CD8-positive, alpha-beta memory T cell (primary cell): ENCODE measurements at places on chromosomes 3 and 15. TPM values are rescaled to one million over a fixed set of nuclear protein-coding genes. Genes with fewer than 3 reads are reported as not detected.

PRICKLE2 gene
- not detected for total RNA-seq

SOX14 gene
- total RNA-seq, result not detected

FRMD5 gene
- total RNA-seq, result 0.28 TPM

DNA sequence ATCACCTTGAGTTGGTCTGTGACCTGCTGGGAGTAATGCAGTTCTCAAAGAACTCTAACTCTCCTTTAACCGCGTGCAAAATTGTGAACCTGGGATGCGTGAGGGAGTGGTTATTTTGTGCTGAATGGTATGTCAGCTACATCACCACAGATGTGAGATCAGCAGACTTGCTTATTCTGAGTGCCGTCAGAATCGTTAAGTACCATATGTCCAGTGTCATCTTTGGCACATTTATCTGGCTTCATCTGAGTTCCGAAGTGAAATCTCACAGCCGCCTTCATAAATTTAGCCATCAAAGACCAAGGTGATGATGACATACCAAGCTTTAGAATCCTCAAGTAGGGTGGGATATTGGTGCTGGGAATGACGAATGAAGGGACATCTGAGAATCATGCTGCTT, 347.2 kb upstream of the TPRG1 start:
- H3K36me3 ChIP-seq, result no peaks in the 10 kb centered on the region
- DNase-seq, result no peak
- no peak overlapping the region for H3K4me3 ChIP-seq
- H3K4me1 ChIP-seq, result no peaks in the 10 kb centered on the region
- no peak overlapping the region for H3K27ac ChIP-seq
- no peaks in the 10 kb centered on the region for H3K27me3 ChIP-seq

DNA sequence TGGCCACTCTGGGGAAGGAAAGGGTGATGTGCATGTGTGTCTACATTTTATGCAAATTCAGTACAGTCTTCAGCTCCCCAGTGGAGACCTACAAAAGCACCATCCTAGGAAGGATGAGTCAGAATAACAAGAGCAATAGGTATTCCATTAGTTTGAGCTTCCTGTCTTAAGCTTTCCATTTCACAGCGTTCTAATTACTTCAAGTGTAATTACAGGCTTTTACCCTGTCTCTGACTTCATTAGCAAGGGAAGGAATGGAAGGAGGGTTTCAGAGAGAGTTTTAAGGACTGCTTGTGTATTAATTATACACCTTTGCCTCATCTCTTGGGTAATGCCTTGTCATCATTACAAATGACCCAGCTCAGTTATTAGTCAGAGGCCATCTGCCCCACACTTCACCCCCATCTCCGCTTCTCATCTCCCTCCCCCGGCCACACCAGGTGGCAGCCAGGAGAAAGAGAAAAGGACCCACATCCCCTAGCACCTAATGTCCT, 202.8 kb upstream of the MRPL3 start:
- no peak for DNase-seq
- H3K36me3 ChIP-seq, result no peaks in the 10 kb centered on the region
- H3K27me3 ChIP-seq, result no peaks in the 10 kb centered on the region
